NAMALWA (cell line): ENCODE measurements at places on chromosomes 1 and 21.

DNA sequence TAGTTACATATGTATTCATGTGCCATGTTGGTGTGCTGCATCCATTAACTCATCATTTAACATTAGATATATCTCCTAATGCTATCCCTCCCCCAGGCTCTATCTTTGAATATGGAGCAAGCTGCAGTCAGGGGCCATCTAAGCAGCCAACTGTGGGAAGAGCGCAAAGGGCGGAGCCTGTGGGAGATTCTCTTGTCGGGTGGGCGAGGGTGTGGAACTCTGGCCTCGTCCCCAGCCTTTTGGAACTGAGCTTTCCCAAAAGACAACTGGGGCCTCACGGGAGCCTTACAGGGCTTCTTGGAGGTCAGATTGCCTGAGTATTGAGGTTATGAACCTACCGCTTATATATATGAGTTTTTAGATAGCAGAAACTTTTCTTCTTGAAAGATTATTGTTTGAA is 117.2 kb downstream of the HHAT start:
- no peak for DNase-seq

- no peak for DNase-seq
These were observed 327.3 kb upstream of the SGIP1 start for GRCh38 chr1:66206563-66207144.

GRCh38 chr1:102531036-102531435 is 534.3 kb upstream of the OLFM3 start:
- no peak for DNase-seq

- no peak for DNase-seq
These were observed 8.0 kb upstream of the MYBPHL start for GRCh38 chr1:109314795-109315194.

DNA sequence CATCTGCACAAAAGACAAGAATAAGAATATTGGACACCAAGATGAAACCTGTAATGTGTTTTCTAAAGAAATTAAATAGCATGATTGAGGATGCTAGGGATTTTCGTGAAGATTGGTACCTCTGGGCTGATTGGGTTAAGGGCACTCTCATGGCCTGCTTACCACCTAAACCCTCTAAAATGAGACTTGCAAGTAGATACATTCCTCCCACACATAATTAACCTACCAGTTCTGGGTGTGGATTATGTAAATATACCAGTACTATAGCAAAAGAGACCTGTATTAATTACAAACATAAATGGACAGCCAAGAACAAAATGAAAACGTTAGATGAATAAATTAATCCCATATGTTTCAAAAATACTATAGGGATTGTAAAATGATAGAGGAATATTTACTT is 1069.6 kb upstream of the B3GALT2 start:
- DNase-seq = no peak

- no peak for DNase-seq
These were observed 9.2 kb downstream of the TLCD4 start for GRCh38 chr1:95126366-95126765.

GRCh38 chr1:188444526-188444925 is 1615.8 kb downstream of the PLA2G4A start:
- no peak for DNase-seq

DNA sequence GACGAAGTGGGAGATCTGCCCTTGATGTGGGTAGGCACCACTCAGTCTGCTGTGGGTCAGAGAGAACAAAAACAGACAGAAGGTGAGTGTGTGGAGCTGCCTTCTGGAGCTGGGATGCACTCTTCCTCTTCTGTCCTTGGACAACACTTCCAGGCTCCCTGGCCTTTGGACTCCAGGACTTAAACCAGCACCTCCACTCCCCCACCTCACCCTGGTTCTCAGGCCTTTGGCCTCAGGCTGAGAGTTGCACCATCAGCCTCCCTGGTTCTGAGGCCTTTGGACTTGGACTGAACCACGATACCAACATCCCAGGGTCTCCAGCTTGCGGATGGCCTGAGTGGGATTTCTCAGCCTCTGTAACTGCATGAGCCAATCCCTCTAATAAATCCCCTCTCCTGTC is 68.1 kb upstream of the STUM start:
- no peak for DNase-seq

GRCh38 chr1:168582688-168583336 is 6.4 kb downstream of the XCL1 start:
- no peak for DNase-seq

- no peak for DNase-seq
These were observed 17.3 kb downstream of the SLAMF1 start for GRCh38 chr1:160629286-160630210.

DNA sequence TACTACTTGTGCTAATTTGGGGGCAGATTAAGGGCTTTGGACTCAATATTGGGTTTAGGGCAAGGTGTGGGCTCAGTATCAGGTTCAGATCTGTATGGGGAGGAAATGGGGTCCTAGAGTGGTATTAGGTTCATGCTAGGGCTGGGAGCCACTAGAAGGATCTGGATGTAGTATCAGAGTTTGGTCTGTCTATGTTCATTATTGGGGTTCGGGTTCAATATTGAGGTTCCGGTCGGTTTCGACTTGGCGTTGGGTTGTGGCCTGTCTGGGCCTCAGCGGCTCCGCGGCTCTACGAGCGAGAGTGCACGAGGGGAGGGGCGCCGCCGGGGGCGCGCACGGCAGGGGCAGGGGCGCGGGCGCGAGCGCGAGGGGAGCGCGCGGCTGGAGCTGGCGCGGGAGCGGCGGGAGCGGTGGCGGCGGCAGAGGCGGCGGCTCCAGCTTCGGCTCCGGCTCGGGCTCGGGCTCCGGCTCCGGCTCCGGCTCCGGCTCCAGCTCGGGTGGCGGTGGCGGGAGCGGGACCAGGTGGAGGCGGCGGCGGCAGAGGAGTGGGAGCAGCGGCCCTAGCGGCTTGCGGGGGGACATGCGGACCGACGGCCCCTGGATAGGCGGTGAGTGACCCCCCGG is at the start of gene PTPRF:
Gene PTPRF (plus strand): TSS at position 401 of the 624 bp plus-strand sequence. CDS start 14,193 bp downstream, outside the sequence.
- no peak for DNase-seq

DNA sequence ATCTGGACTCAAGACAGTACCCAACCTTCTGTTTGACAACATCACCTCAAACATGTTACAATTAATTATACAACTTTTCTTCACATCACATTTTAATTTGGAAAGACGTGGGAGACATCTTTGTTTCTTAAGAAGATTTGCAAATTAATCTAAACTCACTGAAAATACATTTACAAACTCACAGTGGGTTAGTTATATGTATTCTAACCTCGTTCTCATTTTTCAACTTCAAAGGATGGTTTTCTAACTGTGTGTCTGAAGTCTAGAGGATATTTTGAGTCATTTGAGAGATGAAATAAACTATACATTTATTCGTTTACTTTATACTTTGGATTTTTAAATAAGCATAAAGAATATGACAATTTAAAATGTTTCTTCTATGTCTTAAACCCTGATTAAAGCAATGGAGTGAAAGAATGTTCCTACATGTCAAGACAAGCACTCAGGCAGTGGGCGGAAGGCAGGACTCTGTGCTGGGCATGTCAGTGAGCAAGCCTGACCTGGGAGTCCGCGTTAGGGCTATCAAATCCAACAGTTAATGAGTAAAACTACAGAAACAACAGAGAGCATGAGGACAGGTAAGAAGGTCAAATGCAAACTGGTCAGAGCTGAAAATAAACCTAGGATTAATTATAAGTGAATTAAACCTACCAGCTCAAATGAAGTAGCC is 76.5 kb upstream of the CTTNBP2NL start:
- no peak for DNase-seq

- no peak for DNase-seq
These were observed 62.5 kb downstream of the TMCO4 start for GRCh38 chr1:19737104-19737825.

- no peak for DNase-seq
These were observed 206.2 kb downstream of the SMYD3 start for GRCh38 chr1:246300626-246301549.

DNA sequence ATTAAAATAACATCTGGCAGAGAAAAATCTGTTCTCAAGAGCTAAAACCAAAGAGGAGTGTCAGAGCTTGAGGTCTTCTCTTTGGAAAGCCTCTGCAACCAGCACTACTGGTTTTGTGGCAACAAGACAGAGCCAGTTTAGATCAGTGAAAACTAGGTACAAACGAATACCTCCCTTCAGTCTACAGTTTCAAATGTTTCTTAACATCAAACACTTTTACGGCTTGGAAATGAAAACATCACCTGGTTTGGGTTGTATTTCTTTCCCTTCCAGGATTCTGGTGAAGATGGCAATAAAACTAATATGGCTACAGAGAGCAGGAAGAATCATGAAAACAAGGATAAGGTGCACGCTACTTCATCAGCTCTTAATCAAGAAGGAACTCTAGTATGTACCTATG is 339.4 kb upstream of the ESRRG start:
- DNase-seq = no peak

DNA sequence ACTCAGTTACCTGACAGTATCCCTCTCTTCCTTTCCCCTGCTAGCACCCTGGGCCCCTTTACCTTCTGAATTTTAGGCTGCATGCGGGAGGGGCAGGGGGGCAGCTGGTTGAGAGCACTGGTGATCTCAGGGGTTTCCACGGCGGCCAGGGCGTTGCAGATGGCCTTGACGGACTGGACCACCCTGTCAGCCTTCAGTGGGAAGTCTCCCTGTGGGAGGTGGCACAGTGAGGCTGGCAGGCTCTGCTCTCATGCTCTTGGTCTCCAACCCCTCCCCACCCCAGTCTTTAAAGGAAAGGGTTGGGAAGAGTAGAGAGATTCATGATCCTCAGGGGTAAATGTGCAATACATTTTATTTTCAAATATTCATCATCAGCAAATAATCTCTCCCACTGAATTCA is 36.9 kb downstream of the PIK3C2B start:
- DNase-seq = no peak

DNA sequence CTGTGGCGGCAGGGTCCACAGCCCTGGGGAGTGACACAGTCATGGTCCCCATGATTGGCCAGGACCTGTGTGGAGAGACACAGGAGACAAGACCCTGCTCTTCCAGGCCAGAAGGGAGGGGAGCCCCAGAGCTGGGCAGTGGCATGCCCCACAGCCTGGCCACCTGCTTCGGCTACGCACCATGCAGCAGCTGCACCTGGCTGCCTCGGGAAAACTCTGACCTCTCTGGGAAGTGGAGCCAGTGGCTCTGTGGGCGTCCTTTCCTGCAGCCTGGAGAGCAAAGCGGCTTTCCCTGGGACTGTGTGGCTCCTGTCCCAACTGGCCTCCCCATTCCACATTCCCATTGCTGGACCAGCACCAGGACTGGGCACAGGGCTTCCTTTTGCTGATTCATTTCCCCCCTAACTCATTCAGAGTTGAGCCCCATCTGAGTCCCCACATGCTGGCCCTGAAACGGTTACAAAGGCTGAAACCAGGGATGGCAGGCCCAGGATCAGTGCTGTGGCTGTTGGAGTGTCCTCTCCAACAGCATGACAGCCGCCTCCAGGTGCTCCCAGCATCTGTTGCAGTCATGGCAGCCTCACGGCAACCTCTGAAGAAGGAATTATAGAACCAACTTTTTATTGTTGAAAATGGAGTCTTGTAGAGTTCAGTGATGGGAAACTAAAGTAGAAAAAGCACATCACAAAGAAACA is 15.0 kb downstream of the OXCT2 start:
- no peak for DNase-seq

DNA sequence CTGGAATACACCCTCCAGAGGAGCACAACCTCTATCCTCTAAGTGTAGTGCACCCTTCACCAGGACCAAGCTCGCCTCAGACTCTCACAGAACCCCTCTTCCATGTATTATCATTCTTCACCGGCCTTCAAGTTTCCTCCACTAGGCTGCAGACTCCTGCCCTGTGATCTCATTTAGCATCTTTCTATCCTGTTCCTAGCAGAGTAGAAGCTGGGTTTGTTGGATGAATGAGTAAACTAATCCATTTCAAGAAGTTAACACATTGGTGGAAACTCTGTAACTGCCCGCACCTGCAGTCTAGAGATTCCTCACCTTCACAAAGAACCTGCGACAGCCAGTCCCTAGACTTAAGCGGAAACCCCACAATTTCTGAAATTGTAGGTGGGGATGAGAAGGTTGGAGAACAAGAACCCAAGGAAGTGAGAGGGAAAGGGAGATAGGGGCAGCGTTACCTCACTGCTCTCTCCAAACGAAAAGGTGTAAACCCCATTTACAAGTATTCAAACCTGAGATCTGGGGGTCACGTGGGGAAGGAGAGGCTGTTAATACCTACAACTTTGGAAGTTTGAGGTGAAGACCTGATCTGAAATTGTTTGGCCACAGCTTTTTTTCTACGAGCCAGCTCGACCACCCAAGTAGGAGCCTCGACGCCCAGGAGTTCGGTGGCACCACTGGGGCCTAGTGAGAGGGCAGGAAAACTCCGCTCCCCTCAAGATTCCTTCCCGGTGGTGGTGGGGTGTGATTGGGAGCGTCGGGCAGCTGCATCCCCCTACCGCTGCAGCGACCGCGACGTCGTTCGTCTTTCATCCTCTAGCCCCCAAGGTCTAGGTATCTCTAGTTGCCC is 1.2 kb downstream of the PTPN14 start:
- no peak for DNase-seq

- DNase-seq = no peak
These were observed 26.2 kb downstream of the UCK2 start for GRCh38 chr1:165853528-165854075.

DNA sequence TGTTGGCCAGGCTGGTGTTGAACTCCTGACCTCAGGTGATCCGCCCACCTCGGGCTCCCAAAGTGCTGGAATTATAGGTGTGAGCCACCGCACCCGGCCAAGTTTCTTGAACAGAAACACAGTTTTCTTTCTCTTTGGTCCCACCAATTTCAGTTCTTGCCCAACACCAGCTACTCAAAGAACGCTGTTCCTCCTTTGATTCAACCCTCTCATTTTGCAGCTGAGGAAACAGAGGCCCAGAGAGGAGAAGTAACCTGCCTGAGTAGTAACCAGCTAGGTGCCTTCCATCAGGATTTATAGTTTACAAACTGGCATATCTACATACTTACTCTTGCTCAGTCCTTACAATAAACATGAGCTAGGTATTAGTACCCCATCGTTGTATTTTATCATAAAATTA is 119.9 kb downstream of the SYF2 start:
- no peak for DNase-seq
